ENCODE measurements at places on chromosomes 12 and 14.

DNA sequence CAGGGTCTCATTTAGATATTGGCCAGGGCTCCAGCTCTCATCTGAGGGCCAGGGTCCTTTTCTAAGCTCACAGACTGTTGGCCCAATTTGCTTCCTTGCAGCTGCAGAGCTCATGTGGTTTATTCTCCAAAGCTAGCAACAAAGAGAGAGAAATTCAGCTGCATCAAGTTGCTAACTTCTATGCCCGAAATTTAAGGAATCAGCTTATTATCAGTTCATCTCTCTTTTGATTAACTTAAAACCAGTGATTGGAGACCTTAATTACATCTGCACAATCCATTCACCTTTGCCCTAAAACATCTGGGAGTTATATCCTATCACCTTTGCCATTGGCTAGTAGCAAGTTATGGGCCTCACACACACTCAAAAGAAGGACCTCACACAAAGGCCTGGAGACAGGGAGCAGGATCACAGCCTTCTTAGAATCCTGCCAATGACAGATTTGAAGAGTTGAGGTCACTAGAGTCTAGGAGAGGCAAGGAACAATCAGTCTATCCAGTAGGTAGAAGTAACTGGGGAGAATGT, 258.8 kb upstream of the GARIN6 start:
- no peak for DNase-seq

GRCh38 chr14:105117257-105117646, 51.3 kb downstream of the JAG2 start:
- no peak for DNase-seq

GRCh38 chr12:25959071-25959961, 834 bp downstream of the RASSF8 start:
- no peak for DNase-seq

DNA sequence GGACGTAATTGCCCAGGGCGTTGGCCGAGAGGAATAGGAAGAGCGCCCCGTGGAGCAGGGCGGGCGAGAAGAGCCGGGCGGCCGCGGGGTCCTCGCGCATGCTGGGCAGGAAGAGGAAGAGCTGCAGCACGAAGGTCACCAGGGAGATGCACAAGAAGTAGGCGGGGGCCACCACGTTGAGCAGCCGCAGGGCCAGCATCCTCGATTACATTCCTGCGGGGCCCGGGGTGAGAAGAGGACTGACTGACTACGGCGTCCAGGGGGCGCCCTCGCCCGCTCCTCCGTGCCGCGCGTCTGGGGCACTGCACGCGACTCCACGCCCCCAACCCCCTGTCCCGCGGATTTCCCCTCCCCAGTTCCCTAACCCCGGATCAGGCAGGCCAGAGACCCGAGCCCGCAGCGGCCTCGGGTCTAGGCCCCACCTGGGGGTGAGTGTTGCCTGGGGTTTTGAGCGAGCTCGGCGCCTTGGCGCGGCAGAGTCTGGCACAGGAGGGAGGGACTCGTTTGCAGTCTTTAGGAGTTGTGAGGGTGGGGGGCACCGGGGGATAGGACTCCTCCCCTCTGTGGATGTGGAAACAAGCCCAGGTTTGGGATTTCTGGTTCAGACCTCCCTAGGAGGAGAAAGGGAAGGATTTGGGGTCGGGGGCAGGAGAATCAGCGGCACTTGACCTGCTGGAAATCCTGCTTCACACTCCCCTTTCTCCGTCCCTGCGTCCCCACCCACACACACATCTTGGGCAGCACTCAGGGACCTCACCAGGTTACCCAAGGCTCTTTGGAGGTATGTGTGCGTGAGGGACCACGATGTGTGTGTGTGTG, 1.8 kb downstream of the ZDHHC22 start:
- peak; percentile 15 for DNase-seq

DNA sequence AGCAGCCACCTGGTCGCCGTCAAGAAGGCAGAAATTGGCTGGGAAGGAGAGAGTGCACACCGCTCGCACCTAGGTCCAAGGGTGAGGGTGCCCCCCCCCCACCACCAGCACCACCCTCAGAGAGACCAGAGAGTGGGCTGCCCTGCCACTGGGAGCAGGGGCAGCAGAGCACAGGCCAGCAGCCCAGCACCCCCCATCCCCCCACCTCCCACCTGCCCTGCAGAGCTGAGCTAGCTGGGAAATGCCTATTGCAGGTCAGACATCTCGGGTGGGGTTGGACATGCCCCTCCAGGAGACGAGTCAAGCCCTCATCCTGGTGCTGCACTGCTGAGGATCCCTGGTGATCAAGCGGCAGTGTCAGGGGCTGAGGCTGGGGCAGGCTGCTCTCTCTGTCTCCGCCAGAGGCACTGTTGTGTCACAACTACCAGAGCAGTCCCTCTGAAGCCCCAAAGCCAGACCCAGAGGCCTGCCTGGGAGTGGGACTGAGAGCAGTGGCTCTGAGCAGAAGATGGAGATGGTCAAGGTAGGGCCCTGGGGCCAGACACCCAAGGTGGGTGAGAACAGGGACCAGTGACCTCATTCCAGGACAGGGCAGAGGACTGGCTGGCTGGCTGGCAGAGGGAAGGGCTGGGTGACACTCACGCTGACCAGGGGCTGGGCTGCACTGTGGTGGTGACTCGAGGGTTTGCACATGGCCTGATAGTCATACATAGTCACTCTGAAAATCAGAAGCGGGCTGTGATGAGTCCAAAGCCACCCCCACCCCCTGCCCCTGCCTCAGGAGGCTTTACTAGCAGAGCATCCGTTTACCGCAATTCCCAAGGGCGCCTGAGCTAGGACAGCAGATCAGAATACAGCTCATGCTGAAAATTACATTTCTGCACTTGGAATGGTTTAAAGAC, 19.7 kb upstream of the LRTM2 start:
- DNase-seq: no peak

GRCh38 chr12:50841716-50842531, 802 bp upstream of the TMPRSS12 start:
- DNase-seq: no peak

GRCh38 chr14:22721213-22721612, 45.3 kb upstream of the OXA1L start:
- no peak for DNase-seq

- DNase-seq: no peak
Observed at GRCh38 chr12:77352946-77353345, 287.6 kb upstream of the E2F7 start.

DNA sequence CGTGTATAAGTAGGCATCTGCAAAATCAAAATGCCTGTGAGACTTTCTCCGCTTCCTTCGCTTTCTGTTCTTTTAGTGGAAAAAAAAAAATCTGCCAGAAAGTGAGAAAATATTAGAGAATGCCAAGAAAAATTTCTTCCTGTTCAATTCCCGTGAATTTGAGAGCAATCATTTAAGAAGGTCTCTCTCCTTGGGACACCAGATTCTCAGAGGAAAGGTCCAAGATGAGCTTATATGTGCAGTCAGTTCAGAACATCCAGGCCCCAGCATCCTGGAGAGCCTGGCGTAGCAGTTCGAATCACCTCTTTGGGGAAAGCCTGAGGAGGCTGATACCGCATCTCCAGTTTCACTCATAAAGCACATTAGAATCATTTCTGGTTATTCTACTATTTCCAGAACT, 912.8 kb downstream of the GALC start:
- DNase-seq: no peak

GRCh38 chr12:111006621-111007020, 86.2 kb upstream of the MYL2 start:
- DNase-seq: no peak

DNA sequence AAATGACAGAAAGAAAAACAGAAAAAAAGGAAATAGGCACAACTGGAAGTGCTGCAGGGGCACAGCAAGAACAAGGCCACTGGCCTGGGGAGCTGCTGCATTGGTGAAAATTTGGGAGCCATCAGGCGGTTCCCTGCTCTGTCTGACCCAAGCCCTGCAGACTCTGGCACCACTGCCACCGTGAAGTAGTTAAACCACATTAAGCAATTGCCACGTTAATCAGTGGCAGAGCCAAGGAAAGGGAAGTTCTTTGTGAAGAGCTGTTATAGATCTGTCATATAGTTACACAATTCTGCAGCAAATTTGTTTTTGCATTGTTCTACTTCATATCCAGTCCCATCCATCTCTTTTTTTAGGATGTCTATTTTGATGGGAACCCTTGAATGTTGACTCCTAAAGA, 915.3 kb downstream of the FSCB start:
- no peak for DNase-seq

GRCh38 chr14:104872469-104873341, 7.6 kb downstream of the CEP170B start:
- no peak for DNase-seq

GRCh38 chr12:42846782-42847181, 257.2 kb upstream of the PRICKLE1 start:
- DNase-seq: no peak

- no peak for DNase-seq
Observed at GRCh38 chr12:25972783-25973182, 14.3 kb downstream of the RASSF8 start.

GRCh38 chr12:41076114-41076513, 112.0 kb upstream of the PDZRN4 start:
- no peak for DNase-seq

GRCh38 chr12:123916729-123917128, 55.9 kb downstream of the CCDC92 start:
- no peak for DNase-seq

GRCh38 chr14:22713631-22713950, 52.9 kb upstream of the OXA1L start:
- no peak for DNase-seq

DNA sequence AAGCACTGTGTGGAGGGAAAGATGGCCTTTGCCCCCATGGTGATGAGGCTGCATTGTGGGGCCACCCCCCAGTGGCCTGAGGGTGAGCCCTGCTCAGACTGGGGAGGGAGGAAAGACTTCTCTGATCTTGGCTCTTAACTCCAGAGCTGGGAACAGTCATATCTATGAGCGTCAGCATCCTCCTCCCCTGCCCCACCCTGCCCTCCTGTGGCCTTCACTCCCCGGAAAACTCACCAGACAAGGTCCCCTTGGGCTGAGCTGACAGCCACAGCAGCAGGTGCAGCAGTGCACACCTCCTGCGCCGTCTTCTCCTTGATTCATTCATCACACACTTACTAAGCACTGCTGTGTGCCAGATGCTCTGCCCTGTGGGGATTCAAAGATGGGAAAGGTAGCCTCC, 98.8 kb downstream of the B4GALNT3 start:
- DNase-seq: no peak
